ENCODE measurements at places on chromosomes 2 and 18. TPM values are rescaled to one million over a fixed set of nuclear protein-coding genes. Genes with fewer than 3 reads are reported as not detected.

- H3K4me1 ChIP-seq, result no peaks in the 10 kb centered on the region
- H3K36me3 ChIP-seq, result no peaks in the 10 kb centered on the region
Measured at GRCh38 chr2:171592036-171592555, 69.8 kb downstream of the CYBRD1 start.

DNA sequence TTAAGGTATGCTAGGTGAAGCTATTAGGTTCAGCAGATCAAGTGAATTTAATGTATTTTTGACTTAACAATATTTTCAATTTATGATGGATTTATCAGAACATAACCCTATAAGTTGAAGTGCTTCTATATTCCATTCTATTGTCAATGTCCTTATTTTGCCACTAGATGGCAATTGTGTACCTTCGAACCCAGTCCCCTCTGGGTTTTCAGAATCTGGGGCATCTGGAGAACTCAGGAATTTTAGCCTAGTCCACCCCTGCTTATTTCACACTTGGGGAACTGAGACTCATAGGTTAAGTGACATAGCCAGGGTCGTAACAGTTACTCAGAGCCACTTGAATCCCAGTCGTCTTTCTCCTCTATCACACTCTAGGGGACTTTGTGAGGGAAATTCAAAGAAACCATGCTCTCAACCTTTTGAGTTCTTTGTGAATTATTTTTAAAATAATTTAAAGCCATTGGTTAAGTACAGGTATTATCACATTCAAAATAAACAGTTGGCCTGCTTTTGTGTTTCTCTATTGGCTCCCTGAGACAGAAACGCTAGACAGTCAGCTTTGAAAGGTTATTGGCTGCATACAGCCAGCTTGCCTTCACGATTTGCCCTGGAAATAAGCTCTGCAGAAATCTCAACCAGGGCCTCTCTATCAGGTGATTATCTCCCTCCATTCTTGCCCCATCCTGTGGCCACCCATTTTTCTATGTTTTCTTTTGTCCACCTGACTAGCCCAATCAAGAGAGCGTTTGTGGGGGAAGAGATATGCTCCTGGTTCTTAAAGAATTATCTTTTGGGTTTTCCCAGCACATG, 145.0 kb downstream of the TTC27 start:
- no peaks in the 10 kb centered on the region for H3K36me3 ChIP-seq
- H3K4me1 ChIP-seq, result no peaks in the 10 kb centered on the region
- DNase-seq, result peak; percentile 18
- H3K27me3 ChIP-seq, result no peaks in the 10 kb centered on the region
- peak overlapping the region; percentile 50 for H3K27ac ChIP-seq
- H3K4me3 ChIP-seq, result no peak overlapping the region

- DNase-seq, result no peak
- no peak overlapping the region for H3K4me3 ChIP-seq
- no peaks in the 10 kb centered on the region for H3K36me3 ChIP-seq
- no peaks in the 10 kb centered on the region for H3K27me3 ChIP-seq
- H3K27ac ChIP-seq, result no peak overlapping the region
Measured at GRCh38 chr2:159907909-159908308, 109.9 kb upstream of the CD302 start.

- H3K27ac ChIP-seq, result no peak overlapping the region
- H3K4me1 ChIP-seq, result peaks cover 6% of the 10 kb centered on the region
- DNase-seq, result no peak
- no peaks in the 10 kb centered on the region for H3K27me3 ChIP-seq
- H3K4me3 ChIP-seq, result no peak overlapping the region
Measured at GRCh38 chr2:241357531-241357930, 1.4 kb downstream of the FARP2 start.

DNA sequence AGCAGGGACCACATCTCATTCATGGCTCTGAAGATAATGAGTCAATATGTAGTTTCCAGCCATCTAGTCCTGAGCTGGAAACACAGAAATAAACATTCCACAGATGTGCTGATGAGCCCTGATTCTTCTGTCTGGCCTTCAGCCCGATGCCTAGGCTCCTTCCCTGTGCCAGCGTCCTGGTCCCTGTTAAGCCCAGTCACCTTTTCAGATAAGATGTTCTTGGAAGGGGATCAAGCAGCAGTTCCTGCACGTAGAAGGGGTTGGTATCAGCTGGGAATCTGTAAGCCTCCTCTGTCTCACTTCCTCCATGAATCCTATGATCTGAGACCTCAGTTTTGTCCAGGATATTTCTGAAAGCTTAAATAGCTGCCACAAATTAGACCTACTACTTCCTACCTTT, 149.3 kb downstream of the TTC32 start:
- no peak for DNase-seq
- H3K27ac ChIP-seq, result peak overlapping the region; percentile 65
- H3K4me1 ChIP-seq, result no peaks in the 10 kb centered on the region

GRCh38 chr2:20378341-20378740, 27.7 kb upstream of the PUM2 start:
- DNase-seq, result no peak
- H3K4me3 ChIP-seq, result no peak overlapping the region
- H3K27ac ChIP-seq, result no peak overlapping the region
- no peaks in the 10 kb centered on the region for H3K27me3 ChIP-seq
- no peaks in the 10 kb centered on the region for H3K36me3 ChIP-seq

DNA sequence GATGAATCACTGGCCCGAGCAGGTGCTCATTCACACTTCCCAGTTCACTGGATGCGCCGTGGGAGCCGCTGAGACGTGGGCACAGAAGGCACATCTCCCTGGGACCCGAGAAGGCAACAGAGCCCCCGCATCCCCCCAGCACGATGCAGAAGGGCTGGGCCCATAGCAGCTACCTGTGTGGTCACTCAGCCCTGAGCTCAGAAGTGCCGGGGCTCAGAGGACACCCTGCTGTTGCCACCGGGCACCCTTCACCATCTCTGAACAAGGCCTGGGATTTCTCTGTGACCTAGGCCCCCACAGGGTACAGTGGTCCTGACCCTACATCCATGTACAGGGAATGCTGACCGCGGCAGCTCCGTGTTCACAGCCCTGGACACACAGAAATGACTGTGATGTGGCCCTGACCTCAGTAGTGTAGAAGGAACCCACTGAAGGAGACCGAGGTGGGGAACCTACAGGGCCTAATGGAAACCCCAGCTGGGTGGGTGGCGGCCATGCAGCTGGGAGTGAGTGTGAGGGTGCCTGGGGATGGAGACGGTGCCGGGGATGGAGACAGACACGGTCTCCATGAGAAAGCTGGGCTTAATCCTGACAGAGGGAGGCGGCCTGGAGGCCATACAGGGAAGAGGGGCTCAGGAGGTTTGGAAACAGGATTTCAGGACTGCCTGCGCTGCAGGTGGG, 111.9 kb upstream of the OTOS start:
- peak overlapping the region; percentile 78 for H3K27ac ChIP-seq
- H3K4me3 ChIP-seq, result no peak overlapping the region
- H3K27me3 ChIP-seq, result no peaks in the 10 kb centered on the region
- no peaks in the 10 kb centered on the region for H3K36me3 ChIP-seq

GRCh38 chr2:168375195-168375798, 80.8 kb upstream of the CERS6 start:
- H3K4me3 ChIP-seq, result no peak overlapping the region
- H3K27ac ChIP-seq, result no peak overlapping the region
- H3K4me1 ChIP-seq, result no peaks in the 10 kb centered on the region
- no peak for DNase-seq
- H3K27me3 ChIP-seq, result no peaks in the 10 kb centered on the region

DNA sequence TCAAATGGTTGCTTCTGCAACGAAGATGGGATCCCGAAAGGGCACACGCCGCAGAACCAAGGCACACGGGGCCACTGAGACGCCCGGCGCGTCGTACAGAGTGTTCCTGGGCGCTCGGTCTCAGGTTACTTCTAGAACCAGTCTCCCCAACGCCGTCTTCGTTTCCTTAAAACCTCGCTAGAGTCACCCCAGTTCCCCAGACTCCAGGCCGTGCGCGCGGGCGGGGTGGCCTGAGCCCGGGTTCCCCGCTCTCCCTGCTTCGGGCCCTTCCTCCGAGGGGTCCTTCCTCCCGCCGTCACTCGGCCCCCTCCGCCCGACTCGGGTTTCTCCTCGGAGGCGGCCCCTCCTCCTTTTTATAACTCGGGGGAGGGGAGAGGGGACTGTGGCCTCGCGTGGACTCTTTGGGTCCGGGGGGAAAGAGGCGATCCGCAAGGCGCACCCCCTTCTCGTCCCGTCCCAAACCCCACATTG, 774 bp upstream of the FZD7 start:
- H3K27me3 ChIP-seq, result no peaks in the 10 kb centered on the region
- H3K36me3 ChIP-seq, result no peaks in the 10 kb centered on the region
- peak overlapping the region; percentile 98 for H3K27ac ChIP-seq

DNA sequence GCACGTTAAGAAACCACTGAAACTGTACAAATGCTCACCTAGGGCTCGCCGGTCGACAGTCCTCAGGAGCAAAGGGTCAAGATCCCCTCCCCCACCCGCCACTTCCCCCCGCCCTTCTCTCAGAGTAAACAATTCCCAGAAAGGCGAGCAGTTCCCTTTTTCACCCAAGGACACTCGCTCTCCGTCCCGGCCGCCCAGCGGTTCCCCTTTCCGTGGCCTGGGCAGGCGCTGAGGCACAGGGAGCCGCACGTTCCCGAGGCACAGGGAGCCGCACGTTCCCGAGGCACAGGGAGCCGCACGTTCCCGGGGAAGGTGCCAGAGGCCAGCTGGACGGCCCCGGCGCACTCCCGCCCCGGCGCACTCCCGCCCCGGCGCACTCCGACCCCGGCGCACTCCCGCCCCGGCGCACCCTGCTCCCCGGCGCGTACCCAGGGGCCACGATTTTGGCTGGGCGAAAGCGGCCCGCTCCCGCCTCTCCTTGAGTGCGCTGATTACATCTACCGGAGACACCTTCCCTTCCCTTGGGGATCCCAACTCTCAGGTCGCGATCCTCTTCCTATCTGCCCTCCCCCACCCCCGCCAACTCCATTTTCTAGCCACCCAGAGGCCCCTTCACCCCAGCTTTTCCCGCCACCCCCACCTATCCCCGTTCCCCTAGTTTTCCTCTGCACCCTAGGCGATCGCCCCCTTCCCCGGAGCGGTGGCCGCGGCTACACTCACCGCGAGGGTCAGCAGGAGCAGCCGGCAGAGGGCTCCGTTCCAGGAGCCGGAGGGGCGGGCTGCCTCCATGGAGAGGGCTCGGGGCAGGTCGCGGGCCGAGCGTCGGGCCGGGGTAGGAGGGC, 817 bp downstream of the DSC2 start:
- peak; percentile 23 for DNase-seq
- peak overlapping the region; percentile 31 for H3K4me3 ChIP-seq
- no peaks in the 10 kb centered on the region for H3K36me3 ChIP-seq
- no peaks in the 10 kb centered on the region for H3K27me3 ChIP-seq
- H3K27ac ChIP-seq, result peak overlapping the region; percentile 25

GRCh38 chr18:6543330-6543908, 128.7 kb upstream of the L3MBTL4 start:
- H3K36me3 ChIP-seq, result no peaks in the 10 kb centered on the region
- DNase-seq, result no peak
- H3K4me1 ChIP-seq, result no peaks in the 10 kb centered on the region
- H3K27ac ChIP-seq, result no peak overlapping the region

- DNase-seq, result no peak
- H3K4me1 ChIP-seq, result no peaks in the 10 kb centered on the region
- no peaks in the 10 kb centered on the region for H3K36me3 ChIP-seq
- H3K4me3 ChIP-seq, result no peak overlapping the region
- no peaks in the 10 kb centered on the region for H3K27me3 ChIP-seq
Measured at GRCh38 chr2:199684832-199685231, 166.2 kb downstream of the FTCDNL1 start.

DNA sequence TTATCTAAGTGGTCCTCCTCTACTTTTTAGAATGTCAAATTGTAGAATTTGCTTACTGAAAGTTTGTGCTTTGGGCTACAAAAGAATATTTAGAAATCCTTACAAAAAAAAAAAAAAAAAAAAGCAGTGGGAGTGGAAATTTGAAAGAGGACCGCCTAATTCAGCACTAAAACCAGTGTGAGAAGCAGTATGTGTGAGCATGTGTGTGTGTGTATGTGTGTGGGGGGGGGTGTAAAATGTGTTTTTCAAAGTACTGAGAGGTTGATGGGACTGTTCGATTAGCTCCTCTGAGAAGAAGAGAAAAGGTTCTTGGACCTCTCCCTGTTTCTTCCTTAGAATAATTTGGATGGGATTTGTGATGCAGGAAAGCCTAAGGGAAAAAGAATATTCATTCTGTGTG, at the start of gene VIT:
TSS of gene VIT (plus strand) at position 175 of the 400 bp plus-strand sequence. CDS start 19,664 bp downstream, outside the sequence.
- H3K36me3 ChIP-seq, result no peaks in the 10 kb centered on the region
- H3K27ac ChIP-seq, result no peak within 1 kb of the TSS
- DNase-seq, result no peak
- no peak within 1 kb of the TSS for H3K4me3 ChIP-seq

DNA sequence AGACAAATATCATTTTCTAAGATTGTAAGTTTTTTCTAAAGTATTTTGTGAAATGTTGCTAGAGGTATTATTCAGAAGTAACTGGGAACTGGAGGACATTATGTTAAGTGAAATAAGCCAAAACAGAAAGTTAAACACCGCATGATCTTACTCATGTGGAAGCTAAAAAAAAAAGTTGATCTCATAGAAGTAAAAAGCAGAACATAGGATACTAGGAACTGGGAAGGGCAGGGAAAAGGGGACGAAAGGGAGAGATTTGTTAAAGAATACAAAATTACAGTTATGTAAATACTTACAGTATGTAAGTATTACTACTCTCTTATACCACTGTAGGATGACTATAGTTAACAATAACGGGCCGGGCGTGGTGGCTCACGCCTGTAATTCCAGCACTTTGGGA, 46.7 kb upstream of the CDKL4 start:
- H3K27ac ChIP-seq, result no peak overlapping the region
- H3K4me3 ChIP-seq, result no peak overlapping the region
- H3K27me3 ChIP-seq, result no peaks in the 10 kb centered on the region
- no peak for DNase-seq
- H3K4me1 ChIP-seq, result no peaks in the 10 kb centered on the region

DNA sequence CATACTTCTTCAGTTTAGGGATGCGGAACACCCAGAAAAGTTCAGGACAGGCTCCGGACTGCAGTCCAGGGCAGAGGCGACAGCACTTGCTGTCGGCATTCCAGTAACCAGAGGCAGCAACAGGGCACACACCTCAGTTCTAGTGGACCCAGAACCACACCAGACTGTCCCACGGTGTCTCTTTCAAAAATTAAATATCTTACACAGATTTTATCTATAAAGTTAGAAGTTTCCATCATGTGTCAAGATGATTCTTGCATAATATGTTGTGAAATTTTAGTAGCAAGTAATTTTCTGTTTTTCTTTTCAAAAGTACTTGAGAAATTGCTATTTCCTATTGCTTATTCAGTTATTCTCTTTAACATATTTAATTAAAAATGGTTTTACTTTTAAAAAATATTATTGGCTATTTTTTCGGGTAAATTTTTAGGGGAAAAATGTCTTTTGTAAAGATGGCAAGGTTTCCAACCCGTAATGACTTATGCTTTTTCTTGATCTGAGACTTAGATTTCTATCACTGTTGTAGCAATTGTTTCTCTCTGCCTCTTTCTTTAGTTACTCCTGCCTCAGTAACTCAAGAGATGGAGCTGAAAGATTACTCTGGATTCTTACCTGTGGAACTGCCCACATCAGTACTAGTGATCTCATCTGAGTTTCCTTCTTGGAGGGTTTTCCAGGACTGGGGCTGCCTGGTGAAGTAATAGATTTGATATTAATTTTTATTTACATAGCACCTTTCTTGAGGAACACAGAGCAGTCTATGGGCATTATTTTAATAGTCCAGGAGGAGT, 182.7 kb downstream of the LTBP1 start:
- peaks cover 5% of the 10 kb centered on the region for H3K4me1 ChIP-seq
- H3K4me3 ChIP-seq, result no peak overlapping the region
- DNase-seq, result no peak
- H3K36me3 ChIP-seq, result no peaks in the 10 kb centered on the region
- no peaks in the 10 kb centered on the region for H3K27me3 ChIP-seq
- H3K27ac ChIP-seq, result peak overlapping the region; percentile 21

GRCh38 chr2:172113617-172114016, 10.9 kb upstream of the DLX2 start:
- H3K4me1 ChIP-seq, result no peaks in the 10 kb centered on the region
- H3K27me3 ChIP-seq, result no peaks in the 10 kb centered on the region

Gene VSNL1
- 1.8 TPM for total RNA-seq

Gene FAM117B
- total RNA-seq, result 10.6 TPM

Gene GAD1
- total RNA-seq, result 0.83 TPM

Gene SERPINB11
- total RNA-seq, result not detected

Gene DOCK10
- total RNA-seq, result 3.8 TPM

Gene SERPINB13
- not detected for total RNA-seq
